ENCODE measurements at places on chromosomes 16 and 17.

- no peak for DNase-seq
Observed at GRCh38 chr17:39933912-39934311, 6.4 kb downstream of the LRRC3C start.

- DNase-seq: no peak
Observed at GRCh38 chr17:28524476-28525424, 18.6 kb downstream of the FOXN1 start.

DNA sequence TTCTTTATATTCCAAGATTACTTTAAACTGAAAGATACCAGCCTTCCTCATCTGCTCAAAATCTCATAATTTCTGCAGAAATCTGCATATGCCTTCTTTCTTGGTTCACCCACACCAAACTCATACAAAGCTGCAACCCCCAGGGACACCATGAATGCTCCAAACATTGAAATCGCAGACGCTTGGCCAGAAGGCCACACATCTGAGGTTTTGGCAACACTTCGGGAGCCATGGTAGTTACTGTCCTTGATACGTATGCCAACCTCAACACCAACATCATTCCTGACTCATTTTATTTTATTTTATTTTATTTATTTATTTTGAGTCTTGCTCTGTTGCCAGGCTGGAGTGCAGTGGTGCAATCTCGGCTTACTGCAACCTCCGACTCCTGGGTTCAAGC is 11.8 kb downstream of the GSPT1 start:
- DNase-seq: no peak

- no peak for DNase-seq
Observed at GRCh38 chr16:82400046-82400445, 226.7 kb upstream of the CDH13 start.

GRCh38 chr17:28724500-28725165 is 1.4 kb downstream of the TLCD1 start:
- DNase-seq: peak; percentile 49

- no peak for DNase-seq
Observed at GRCh38 chr16:89599902-89600301, 13.5 kb upstream of the DPEP1 start.

- DNase-seq: no peak
Observed at GRCh38 chr16:68232335-68232734, 3.6 kb downstream of the ESRP2 start.

DNA sequence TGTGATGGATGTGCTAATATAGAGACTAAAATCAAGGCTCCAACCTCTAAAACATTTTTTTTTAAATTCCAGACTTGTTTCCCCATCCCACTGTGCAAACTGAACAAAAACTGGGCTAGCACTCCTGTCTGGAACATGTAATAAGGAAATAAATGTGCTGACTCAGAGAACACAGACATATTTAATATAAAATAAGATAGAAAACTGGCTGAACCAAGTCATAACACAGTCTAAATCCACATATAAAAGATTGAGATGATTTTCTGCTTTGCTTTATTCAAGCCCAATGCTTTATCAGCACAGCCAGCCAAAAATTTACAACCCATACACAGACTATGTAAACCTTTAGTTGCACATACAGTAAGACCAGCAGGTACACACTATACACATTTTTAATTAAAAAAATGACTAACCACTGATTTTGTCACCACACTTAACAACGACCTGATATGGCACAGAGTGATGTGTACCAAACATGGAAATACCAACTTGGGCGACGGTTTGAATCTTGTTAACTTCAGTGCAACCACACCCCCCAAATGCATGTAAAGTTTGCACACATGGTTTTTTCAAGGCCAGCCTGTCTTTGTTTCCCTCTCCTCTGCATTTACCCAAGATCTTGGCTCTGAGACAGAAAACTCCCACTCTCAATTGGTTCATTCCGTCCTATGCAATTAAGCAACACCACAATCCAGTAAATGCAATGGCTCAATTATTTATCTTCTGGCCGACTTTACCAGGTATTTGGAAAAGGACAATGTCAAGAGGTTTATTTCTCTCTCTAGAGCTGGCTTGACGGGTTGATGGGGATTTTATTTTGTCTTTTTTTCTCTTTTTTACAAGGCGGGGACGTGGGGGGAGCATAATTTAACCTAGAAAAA is 1.2 kb downstream of the STAT3 start:
- DNase-seq: peak; percentile 30

GRCh38 chr17:56810891-56811775 is 22.6 kb downstream of the C17orf67 start:
- DNase-seq: no peak

DNA sequence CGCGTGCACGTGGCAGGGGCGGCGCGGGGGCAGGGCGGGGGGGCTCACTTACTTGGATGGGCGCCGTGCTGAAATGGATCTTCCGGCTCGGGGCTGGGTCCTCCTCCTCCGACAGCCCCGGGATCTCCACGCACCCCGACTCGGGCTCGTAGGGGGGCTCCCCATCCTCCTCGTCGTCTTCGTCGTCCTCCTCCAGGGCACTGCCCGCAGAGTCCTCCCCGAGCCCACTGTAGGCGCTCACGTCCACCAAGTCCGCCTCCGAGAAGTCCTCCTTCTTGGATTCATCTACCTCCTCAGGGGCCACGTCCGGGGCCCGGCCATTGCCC is 1.4 kb downstream of the PPP1R9B start:
- no peak for DNase-seq

DNA sequence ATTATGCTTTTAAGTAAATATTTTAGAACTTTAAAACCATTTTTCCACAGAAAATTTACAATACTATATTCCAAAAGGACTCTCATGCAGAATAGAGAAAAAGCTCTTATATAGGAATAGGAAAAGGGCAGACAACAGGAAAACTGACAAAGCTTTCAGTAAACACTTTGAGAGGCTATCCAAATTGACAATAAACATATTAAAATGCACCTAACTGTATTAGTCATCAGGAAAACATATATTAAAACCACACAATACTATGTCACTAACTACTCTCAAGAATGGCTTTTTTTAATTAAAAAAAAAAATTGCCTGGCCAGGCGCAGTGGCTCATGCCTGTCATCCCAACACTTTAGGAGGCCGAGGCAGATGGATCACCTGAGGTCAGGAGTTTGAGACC is 77.3 kb downstream of the CEP112 start:
- no peak for DNase-seq

GRCh38 chr17:19744922-19745757 is 3.0 kb downstream of the ALDH3A1 start:
- DNase-seq: peak; percentile 86

DNA sequence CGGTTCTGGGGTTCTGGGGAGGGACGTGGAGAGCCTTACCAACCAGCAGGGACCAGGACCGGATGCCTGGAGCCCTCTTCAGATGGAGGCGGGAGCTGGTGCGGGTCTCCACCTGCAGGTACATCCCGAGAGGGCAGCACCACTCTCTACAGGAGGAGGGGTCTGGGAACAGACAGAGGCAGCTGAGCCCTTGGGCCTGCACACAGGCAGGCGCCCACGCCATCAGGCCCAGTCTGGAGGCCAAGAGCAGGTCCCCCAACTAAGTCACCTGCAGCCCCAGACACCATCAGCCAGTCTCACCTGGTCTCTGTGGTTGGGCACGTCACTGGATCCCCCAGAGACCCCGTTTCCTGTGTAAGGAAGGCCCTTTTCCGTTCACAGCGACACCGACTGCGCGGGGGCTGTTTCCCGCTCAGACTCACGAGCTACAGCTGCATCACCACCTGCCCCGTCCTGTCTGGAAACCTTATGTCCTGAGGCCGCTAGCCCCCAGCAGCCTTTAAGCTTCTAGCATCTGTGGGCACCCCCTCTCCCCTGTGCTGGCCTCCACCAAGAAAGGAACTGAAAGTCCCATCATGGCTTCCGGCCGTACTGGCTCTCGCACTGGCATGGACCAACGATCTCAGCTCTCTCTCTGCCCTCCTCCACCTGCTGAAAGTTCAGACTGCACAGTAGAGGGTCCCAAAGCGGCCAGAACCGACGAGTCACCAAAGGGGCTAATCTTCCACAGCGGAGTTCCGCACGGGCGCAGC is 1.2 kb downstream of the CYBC1 start:
- DNase-seq: peak; percentile 86

Data from activated CD4-positive, alpha-beta T cell treated with anti-CD3 and anti-CD28 coated beads, Interleukin-10, Interleukin-2, amounts not matched to agents 100 ng/mL and 50 ng/mL, durations not matched to agents 16 hours and 8 hours (primary cell).